T-helper 2 cell treated with Interferon-gamma antibody and Interleukin-4, amounts not matched to agents 5 μg/mL and 100 μg/mL, for 36 hours (primary cell): ENCODE measurements at places on chromosomes 1 and 21.

GRCh38 chr1:213075725-213076124, 24.7 kb downstream of the RPS6KC1 start:
- DNase-seq = no peak

- no peak for DNase-seq
These were observed 39.3 kb downstream of the PCNX2 start for GRCh38 chr1:233256191-233256590.

DNA sequence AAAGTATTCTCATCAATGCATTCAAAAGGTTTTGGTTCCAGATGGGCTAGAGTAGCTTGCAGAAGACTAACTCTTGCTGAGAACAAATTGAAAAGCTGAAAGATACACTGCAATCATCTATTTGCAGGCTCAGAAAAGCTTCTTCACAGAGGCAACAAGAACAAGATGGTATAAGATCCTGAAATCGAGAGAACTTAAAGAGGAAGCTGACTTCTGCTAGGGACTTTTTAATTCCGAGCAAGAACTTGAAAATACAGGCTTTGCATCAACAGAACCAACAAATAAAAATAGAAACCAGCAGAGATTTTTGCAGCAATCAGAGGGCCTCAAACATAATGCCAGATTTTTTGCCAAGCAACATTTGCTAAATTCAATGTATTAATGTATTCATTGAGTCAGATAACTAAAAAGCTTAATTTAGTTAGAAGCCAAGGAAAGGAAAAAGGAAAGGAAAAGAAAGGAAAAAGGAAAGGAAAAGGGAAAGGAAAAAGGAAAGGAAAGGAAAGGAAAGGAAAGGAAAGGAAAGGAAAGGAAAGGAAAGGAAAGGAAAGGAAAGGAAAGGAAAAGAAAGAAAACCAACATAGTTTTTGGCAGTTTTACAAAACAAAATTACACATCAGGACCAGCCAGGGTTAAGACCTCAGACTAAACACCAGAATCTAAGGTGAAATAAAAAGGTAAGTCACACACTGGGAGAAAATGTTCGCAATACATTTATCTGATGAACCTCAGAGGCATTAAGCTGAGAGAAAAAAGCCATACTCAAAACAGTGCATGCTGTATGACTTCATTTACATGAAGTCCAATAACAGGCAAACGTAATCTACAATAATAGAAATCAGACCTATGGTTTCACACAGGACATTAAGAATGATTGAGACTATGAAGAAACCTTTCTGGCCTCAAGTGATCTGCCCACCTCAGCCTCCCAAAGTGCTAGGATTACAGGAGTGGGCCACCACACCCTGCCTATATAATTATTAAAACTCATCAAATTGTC, 42.6 kb downstream of the FAF1 start:
- DNase-seq = no peak

DNA sequence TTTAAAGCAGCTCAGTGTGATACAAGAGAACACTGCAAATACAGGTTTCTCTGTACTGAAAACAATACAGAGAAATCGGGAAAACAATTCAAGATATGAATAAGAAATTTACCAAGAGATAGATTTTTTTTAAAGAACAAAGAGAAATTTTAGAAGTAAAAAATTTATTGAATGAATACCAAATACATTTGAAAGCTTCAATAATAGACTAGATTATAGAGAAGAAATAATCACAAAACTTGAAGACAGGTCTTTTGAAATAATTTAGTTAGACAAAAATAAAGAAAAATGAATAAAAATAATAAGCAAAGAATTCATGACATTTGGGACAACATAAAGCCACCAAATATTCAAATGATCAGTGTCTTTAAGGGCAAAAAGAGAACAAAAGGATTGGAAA, 13.6 kb upstream of the FMO4 start:
- no peak for DNase-seq
